ENCODE measurements at places on chromosomes 1 and 21.

DNA sequence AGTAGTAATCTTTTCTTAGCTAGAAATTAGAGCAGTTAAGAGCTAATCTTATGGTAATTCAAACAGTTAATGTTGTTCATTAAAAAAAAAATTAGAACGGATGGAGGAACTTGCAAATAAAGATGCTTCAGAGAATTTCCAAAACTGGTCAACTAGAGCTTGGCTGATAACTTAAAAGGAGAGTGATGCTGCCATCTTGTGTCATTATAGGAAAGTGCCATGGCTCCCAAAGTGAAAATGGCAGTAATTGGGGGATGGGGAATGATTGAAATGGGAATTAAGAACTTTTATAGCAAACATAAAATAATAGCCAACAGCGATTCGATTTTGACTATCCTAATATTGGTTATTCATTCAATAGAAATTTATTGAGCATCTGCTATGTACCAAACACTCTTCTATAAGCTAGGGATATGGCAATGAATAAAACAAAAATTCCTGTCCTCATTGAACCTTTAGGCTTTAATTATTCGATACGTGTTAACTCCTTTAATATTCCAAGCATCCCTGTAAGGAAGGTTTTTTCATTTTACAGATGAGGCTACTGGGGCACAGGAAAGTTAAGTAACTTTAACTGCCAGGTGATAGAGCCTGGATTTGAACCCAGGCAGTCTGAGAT, 5.7 kb upstream of the PLPP3 start:
- no peak for DNase-seq

DNA sequence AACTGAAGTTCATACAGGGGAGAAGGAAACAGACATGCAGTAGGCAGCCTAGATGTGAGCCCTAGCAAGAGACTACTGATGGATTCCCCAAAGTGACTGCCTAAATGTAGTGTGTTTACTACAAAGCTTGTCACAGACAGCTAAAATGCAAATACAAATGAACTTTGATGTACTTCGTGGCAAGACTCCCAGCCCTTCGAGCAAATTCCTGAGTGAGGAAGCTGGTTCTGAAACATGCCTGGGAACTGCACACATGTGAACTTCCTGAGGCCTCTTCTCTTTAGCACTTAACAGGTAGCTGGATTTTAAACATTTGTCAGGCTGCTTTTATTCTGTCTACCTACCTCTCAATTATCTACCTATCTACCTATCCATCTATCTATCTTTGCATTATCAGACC, 6.7 kb upstream of the IRF2BP2 start:
- no peak for DNase-seq

DNA sequence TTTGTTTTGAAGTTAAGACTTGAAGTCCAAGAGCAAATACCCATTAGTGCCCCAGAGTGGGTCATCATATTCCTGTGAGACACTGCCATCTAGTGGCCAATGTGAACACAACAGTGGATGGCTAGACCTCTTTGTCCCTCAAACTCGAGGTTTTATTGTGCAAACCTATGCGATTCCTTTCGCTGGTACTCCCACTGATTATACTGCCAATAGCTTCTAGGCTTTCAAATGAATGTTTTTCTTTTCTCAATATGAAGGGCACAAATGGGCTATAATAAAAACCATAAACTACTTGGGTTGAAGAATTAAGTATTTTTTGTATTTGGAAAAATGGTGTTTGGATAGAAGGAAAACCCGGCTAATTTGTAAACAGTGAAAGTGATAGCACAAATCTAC, 100.4 kb upstream of the ZNF281 start:
- peak; percentile 61 for DNase-seq

GRCh38 chr1:164773102-164773501, 214.1 kb downstream of the PBX1 start:
- no peak for DNase-seq

DNA sequence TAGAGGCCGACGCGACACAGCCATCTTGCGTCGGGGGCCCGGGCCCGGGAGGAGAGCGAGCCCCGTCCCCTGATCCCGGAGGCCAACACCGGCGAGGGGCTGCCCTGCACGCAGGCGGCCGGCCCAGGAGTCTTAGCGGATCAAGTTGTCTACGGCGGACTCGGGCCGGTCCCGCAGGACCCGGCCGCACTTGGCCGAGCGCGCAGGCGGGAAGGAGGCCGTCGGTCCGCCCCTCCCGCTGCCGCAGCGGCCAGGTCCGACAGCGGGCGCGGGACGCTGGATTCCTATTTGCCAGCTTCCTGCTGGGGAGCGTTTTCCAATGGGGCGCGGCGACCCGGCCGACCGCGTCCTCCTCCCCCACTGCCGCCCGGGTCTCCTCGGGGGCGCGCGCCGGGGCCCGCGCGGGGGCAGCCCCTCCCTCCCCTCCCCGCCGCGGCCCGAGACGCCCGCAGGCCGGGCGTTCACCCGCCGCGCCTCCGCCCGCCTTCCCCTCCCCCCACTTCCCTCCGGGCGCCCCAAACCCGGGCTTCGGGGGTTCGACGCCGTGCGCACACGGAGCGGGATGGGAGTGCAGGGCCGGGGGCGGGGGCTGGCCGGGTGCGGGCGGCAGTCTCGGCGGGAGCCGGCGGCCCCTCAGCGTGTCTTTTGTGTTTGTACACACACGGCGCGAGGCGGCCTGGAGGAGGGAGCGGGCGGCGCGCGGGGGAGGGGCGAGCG, 517 bp upstream of the H3-3A start:
- peak; percentile 38 for DNase-seq

DNA sequence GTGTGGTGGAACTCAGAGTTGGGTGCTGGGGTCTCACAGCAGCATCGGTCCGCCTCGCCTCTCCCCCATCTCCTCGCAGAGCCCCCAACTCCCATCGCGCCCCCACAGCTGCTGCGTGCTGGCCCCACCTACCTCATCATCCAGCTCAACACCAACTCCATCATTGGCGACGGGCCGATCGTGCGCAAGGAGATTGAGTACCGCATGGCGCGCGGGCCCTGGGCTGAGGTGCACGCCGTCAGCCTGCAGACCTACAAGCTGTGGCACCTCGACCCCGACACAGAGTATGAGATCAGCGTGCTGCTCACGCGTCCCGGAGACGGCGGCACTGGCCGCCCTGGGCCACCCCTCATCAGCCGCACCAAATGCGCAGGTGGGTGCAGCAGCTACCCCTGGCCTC, 24.2 kb downstream of the PTPRU start:
- no peak for DNase-seq

- no peak for DNase-seq
Observed at GRCh38 chr1:37691497-37692077, 729 bp upstream of the CDCA8 start.

GRCh38 chr1:239943761-239944160, 147.9 kb upstream of the FMN2 start:
- no peak for DNase-seq

Data from GM12892 (cell line).